Chondrocyte (in vitro differentiated cells): ENCODE measurements at places on chromosomes 2 and 18.

DNA sequence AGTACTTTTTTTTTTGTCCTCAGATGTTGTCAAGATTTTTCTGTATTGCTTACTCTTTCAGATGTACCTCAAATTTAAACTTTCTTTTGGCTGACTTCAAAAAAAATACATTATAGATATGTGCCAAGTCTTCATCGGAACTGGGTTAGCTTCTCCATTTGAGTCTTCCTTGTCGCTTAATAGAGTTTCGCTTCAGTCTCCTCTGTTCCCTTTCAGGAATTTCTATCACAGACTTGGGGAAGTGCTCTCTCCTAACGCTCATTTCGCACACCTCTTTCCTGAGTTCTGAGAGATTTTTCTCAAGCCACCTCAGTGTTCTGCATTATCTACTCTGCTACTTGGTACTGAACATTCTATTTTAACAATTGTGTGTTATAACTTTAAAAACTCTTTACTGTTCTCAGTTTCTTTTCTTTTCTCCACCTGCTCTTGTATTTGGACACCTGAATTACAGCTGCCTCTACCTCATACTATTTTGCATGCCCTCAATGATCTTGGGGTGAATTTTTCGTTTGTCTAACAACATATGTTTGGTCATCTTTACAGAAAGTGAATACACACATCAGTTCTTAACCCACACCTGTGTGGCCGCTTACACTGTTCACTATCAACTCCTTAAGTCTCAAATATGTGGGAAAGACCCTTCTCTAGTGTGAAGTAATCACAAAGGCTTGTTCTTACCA is 16.5 kb downstream of the PTPN2 start:
- DNase-seq = no peak

DNA sequence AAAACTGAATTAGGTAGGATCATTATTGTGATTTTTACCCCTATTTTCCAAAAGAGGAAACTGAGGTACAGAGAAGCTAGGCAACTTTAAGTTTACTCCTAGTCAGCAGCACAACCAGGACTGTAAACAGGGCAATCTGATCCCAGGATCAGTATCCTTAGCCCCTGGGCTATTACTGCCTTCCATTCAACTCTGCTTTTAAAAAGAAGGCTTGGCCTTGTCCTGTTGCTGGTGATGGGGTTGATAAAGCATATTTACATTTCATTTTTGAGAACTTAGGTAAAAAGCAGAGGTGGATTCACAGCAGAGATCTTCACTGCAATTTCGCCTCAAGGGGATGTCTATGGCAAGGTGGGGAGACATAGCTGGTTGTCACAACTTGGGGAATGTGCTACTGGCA is 148.5 kb downstream of the GALNT14 start:
- DNase-seq = no peak

DNA sequence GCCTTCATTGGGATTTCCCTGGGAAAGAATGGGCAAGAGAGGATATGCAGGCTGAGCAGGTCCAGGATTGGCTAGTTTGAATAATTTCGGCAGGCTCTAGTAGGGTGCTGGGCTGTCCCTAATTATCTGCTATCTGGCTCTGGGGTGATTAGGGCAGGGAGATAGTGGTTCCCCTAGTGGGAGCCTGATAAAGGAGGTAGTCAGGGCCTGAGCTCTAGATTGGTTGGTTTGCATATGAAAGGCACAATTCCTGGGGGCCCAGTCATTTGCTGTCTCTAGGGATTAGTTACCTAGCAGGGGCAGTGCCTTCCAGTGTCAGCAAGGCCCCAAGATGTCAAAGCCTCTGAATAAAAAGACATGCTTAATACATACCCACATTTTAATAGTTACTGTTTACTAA is 690.1 kb upstream of the KLHL29 start:
- no peak for DNase-seq

GRCh38 chr2:168718622-168719021 is 83.8 kb upstream of the NOSTRIN start:
- no peak for DNase-seq

- no peak for DNase-seq
Observed at GRCh38 chr2:46268196-46268595, 29.0 kb upstream of the EPAS1 start.

- DNase-seq = no peak
Observed at GRCh38 chr2:122682356-122682755, 926.9 kb downstream of the TSN start.

- no peak for DNase-seq
Observed at GRCh38 chr18:37230768-37231167, 334.8 kb downstream of the CELF4 start.

- DNase-seq = no peak
Observed at GRCh38 chr2:232521959-232522622, 1.9 kb downstream of the PRSS56 start.
